Stimulated activated CD8-positive, alpha-beta memory T cell treated with anti-CD3 and anti-CD28 coated beads, Interleukin-2, amount 100 ng/mL, for 48 hours (primary cell): ENCODE measurements at places on chromosomes 11 and 22.

DNA sequence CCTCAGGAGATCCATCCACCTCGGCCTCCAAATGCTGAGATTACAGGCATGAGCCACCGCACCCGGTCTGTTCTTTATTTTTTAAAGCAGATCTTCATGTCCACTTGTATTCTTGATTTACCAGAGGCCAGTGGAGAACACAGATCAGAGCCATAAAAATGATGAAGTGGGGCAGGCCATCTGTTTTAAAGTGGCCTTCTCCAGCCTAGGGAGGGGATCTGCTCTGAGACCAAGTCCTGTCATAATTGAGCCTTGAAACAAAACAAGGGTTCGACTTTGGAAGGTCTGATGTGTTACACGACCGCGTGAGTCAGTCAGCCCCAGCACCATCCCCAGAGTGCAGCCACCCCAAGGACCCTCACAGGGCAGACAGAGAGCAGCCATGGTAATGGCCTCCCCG is 27.5 kb downstream of the ABCC8 start:
- DNase-seq = no peak

DNA sequence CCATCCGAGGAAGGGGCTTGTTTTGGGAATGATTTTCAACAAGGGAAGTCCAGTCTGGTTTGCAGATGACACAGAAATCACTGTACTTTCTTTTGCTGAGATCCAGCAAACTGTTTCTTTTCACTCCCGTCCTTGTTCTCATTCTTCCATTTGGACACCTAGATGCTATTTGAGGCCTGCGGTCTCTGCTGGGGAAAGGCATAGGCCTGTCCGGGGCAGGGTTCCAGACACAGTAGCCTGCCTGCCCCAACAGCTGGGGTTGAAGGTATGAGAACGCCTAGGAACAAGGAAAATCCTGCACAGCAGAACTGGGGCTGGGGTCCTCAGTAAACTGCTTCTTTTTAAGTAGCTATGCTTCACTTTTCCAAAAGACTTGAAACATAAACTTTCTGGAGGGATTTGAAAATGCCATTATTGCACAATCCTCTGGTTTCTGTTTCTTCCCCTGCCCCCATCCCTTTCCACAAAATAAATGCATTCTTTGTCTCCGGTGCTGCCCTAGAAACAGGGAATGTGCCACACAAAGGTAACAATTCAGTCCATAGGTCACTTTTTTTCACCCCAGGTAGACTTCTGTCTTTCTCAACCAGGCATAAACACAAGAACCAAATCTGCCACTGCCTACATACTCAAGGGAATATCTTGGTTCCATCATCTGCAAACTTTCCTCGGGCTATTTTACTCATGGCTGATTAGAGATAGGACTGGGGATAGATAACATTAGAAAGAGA is 174.8 kb upstream of the MTMR2 start:
- DNase-seq = no peak

DNA sequence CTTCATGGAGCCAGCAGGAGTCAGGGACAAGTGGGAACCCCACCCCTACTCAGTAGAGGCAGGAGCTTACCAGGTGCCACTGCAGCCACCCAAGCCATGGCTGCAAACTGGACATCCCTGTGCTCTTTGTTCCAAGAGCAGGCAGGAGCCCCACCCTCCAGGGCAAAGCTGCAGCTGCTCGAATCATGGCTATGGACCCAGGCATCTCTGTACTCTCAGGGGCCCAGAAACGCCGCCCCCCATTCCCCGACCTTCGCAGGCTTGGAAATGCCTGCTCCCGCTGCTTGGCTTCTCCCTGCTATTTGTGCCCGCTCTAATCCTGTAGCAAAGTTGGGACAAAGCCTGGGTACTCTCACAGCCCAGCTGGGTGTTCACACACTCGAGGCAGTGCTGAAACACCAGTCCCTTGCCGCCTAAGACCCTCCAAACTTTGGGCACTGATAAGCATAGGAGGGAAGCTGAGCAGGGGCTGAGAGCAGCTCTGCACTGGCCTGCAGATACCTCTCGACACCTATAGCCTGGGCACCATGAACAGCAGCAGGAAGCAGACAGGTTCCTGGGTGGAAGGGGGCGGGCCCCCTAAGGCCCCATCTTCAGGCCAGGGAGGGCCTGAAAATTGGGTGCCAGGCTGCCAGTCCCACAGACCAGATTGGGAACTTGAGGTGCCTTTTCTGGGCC is 402.4 kb downstream of the LRRC4C start:
- DNase-seq = no peak

- no peak for DNase-seq
Observed at GRCh38 chr11:47907499-47907898, 59.3 kb upstream of the NUP160 start.

DNA sequence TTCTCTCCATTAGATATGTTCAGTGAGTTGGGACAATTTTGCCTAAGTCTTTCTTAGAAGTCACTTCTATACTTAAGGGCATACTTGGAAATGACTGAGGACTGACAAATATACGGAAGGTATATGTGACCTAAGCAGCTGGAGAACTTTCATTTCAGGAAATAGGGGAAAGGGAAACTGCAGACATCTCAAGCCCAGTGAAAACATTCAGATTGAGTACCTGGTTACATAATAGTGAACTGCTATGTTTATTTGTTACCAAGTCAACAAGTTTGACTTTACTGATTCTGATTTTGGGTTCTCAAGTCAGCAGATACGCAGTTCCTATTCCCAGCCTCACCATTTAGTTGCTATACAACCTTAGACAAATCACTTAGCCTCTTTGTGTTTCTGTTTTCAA is 1173.9 kb downstream of the LRRC4C start:
- no peak for DNase-seq

- no peak for DNase-seq
Observed at GRCh38 chr11:45174168-45174835, 27.9 kb downstream of the PRDM11 start.

GRCh38 chr11:123430721-123431497 is 840 bp downstream of the GRAMD1B start:
- DNase-seq = peak; percentile 39

GRCh38 chr11:36930256-36930655 is 332.2 kb upstream of the RAG2 start:
- DNase-seq = no peak

DNA sequence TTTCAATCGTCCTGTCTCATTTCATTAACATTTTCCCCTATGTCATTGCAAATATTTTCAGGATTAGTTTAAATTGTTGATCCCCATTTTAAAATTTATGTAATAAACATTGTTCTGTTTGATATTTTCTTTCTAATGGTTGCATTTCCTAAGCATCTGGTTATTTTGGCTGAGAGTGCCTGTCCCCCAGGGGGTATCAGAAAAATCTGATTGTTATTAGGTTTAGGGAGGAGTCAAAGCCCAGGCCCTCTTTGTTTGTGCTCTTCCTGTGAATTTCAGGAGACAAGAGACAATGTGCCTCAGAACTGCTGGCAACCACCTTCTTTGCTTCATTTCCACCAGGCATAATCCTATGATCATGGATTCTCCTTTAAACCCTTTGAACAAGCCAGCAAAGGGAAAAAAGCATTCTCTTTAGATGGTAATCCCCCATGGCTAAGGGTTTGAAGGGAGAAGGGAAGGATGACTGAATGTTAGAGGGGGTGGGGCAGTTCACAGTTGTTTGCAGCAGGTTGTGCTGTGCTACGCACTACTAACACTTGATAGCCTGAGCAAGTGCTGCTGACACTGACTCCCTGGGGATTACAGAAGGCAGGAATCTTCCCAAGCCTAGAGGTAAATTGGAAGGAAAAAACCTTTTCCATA is 462.4 kb upstream of the LRRC4C start:
- DNase-seq = no peak

DNA sequence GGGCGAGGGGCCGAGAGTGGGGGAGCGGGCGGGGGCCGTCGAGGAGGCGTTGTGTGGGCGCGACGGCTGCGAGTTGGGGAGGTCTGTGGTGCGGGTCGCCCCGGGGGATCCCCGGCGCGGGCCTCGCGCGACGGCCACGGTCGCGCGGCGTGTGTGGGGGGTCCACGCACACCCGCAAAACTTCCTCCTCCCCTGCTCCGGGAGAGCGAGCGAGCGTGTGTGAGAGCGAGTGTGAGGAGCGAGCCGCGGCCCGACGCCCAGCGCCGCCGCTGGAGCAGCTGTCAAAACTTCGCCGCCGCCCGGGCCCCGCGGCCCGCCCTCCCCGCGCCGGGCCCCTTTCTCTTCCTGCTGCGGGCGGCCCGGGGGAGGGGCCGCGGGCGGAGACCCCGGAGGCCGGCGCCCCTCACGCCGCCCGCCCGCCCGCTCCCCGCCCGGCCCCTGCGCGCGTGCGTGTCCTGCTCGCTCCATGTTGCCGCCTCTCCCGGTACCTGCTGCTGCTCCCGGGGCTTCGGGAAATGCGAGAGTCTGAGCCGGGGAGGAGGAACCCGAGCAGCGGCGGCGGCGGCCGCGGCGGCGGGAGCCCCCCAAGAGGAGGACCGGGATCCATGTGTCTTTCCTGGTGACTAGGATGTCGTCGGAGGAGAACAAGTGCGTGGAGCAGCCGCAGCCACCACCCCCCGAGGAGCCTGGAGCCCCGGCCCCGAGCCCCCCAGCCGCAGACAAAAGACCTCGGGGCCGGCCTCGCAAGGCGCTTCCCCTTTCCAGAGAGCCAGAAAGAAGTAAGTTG is 9.0 kb upstream of the CCT8L2 start:
- no peak for DNase-seq

- no peak for DNase-seq
Observed at GRCh38 chr11:134949121-134950090, 537.4 kb upstream of the B3GAT1 start.

DNA sequence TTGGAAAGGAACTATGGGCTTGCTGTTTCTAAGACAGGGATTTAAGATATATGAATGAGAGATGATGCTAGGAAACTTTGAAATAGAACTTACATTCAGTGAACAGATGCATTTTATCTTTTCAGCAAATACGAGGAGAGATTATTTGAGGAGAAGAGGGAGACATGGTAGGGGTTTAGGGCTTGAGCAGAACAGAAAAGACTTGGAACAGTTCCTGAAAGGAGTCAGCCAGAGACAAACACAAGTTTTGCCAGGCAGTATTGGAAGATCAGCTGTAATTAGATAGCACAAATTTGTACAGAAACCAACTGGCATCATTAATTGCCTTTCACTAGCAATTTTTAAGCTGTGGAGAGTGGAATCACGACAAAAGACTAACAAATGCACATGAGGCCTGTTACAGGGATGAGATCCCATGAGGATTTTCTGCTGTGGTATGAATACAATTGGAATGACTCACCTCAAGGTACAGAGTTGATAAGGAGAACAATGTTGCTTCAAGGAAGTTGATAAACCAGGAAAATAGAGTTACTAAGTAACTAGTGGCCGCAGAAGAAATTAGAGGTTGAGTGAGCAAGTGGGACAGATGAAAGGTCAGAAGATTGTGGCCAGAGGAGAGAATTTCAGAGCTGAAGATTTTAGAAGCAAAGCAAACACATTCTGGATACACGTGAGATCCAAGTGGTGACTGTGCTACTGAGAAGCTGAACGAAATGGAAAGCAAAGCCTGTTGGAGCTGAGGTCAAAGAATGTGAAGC is 67.9 kb downstream of the CYB5R2 start:
- DNase-seq = no peak
